Bronchial epithelial cell (primary cell): ENCODE measurements at places on chromosomes 3 and 15. TPM values are rescaled to one million over a fixed set of nuclear protein-coding genes. Genes with fewer than 3 reads are reported as not detected.

DNA sequence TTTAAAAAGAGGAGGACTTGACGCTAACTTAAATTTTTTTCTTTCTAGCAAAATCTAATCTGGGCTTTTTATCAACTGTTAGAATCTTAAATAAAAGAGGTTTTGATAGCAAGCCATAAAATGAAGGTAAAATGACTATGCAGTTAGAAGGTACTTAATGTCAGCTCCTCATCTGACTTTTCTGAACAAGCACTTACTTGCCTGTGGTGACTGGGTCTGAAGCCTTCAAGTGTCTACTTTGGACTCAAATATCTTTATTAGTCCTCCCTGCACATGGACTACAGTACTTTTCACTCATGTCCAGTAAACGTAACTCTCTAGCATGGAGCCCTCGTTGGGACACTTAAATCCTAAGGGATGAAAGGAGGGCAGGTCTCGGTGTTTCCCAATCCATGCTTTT is 135.9 kb downstream of the P2RY1 start:
- DNase-seq = peak; percentile 84

GRCh38 chr3:57065588-57065987 is 5.1 kb downstream of the SPATA12 start:
- DNase-seq = no peak

GRCh38 chr15:40877694-40878093 is 3.7 kb upstream of the RHOV start:
- no peak for DNase-seq

GRCh38 chr3:58998476-58999117 is 51.2 kb downstream of the CFAP20DC start:
- DNase-seq = peak; percentile 100

The RAB5A gene
- total RNA-seq = 43.7 and 68.7 TPM in 2 replicates

DNA sequence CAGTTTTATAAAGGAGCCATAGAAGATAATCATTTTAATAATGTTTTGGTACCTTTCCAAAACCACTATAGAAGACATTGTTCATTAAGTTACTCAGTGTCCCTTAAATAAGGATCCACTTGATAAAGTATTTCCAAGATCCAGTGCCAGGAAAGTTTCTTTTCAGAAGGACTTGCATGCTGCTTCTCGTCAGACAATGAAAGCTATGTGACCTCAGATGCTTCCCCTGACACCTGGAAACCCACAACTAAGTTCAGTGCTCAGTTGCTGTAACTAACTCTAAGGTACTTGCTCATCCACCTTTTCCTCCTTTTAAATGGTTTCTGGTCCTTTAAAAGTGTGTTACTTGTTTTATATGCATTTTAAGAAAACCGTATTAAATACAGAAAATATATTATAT is 7.3 kb downstream of the SSR3 start:
- peak; percentile 58 for DNase-seq

The NPHP3 gene
- total RNA-seq = 10.1 and 11.3 TPM in 2 replicates

- DNase-seq = no peak
Observed at GRCh38 chr3:195475614-195476013, 32.8 kb upstream of the ACAP2 start.

- no peak for DNase-seq
Observed at GRCh38 chr3:169945313-169945712, 21.3 kb upstream of the SEC62 start.

The UROC1 gene
- not detected in 2 replicates for total RNA-seq

DNA sequence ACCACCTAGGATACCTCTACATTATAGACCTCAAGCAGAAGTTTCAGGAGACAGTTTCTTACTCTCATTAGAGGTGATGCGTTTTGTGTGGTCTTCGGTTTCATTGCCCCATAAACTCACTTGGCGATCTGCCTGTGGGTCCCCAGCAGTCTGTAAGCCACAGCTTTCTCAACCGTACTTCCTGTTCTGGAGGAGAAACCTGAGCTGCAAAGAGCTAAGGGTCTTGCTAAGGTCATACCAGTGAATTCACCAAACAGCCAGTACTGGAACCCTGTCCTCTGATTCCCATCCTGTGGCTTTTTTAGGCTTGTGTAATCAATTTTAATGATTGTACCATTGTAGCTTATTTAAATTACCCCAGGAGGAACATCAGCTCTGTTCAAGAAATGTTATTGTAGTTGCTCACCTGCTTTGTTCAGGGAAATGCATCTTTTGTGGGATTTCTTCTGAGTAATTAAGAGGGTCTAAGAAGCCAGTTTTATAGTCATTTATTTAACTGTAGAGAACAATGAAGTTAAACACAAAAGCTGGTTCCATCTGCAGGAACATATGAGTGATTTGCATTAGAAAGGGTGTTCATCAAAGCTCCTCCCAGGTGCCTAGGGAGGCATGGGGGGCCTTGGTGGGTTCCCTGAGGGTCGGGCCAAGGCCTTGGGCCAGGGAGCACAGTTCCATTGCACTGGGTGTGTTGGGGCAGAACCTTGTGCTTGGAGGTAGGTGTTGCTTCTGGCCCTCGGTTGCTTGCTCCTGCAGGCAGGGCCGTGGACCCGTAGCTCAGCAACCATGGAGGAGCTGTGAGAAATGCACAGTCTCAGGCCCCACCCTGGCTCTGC is 69.6 kb downstream of the APBA2 start:
- no peak for DNase-seq

- DNase-seq = no peak
Observed at GRCh38 chr3:53100818-53101466, 29.3 kb downstream of the RFT1 start.

DNA sequence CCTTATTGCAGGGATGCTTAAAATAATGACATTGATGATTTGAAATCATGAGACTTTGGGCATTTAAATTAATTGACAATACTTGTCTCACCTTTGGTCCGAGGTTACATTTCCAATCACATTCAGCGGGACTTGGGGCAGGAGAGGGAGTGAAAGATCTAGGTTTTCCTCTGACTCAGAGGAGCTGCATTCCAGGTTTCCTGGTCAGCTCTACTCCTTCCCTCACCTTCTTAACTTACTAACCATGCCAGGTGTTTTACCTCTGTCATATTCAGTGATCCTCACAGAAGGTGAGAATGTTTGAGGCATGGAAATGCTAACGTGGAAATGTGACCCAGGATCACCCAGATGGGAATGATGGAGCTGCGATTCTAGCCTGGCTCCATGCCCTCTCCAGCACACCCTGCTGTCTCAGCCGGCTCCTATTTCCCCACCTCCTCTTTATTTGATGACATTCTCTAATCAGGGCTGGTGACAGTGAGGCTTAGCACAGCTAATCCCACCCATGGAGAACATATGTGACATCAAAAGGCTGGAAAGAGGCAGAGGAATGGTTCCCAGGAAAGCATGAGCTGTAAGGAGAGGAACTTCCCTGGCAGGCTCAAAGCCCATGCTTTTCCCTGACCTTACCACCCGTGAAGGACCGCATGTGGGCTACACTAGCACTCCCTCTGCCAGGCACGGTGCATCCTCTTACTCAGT is 38.7 kb downstream of the THSD4 start:
- DNase-seq = peak; percentile 75

DNA sequence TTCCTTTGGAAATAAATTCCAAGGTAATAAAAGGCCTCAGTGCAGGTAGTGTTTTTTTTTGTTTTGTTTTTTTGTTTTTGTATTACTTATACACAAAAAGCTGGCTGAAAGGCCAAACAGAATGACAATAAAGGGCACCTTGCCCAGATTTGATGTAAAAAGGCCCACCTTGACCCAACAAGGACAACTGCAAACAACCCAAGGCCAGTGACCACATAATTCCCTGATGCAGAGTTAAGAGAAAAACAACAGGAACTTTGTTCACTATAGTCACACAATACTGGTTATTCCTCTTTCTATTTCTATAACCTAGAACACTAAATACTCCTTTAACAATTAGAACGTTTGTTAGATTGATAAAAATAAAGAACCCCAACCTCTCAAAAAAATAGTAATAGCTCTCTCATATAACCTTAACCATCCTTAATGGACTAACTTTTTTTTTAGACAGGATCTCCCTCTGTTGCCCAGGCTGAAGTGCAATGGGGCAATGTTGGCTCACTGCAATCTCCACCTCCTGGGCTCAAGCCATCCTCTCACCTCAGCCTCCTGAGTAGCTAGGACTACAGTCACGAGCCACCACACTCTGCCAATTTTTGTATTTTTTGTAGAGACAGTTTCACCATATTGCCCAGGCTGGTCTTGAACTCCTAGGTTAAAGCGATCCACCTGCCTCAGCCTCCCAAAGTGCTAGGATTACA is 113.3 kb downstream of the MAGI1 start:
- no peak for DNase-seq

DNA sequence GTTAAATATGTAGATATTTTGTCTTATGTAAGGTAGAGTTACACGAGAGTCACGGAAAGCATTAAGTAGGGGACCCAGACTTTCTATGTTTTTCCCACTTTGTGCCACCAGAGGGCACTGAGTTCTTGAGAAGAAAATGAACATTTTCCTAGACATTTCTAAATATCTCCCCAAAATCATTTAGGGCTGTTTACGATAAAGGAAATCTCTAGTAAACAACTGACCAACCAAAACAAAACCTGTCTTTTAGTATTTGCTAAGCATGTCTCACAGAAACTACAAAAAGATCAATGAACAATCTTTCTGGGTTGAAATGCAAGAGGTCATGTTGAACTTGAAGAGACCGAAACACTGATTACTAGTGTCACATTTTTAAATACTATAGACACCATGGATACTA is 16.1 kb downstream of the POU1F1 start:
- DNase-seq = peak; percentile 65

DNA sequence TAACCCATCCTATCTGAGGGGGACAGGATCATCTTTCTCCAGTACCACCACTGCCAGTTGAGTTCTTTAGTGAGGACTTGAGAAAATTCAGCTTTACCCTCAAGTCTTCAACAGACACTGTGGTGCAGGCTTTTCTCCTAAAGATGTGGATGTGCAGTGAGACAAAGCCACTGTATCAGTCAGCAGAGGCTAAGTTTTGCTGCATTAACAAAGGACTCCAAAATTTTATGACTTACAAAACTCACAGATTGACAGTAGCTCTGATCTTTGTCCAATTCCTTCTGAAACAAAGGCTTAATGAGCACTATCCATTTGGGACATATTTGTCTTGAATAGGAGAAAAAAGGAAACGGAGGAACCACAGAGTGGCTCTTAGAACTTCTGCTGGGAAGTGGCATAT is 87.9 kb downstream of the MITF start:
- no peak for DNase-seq

The DBR1 gene
- 10.5 and 17.9 TPM in 2 replicates for total RNA-seq

The CCDC191 gene
- 1.6 and 1.9 TPM in 2 replicates for total RNA-seq

DNA sequence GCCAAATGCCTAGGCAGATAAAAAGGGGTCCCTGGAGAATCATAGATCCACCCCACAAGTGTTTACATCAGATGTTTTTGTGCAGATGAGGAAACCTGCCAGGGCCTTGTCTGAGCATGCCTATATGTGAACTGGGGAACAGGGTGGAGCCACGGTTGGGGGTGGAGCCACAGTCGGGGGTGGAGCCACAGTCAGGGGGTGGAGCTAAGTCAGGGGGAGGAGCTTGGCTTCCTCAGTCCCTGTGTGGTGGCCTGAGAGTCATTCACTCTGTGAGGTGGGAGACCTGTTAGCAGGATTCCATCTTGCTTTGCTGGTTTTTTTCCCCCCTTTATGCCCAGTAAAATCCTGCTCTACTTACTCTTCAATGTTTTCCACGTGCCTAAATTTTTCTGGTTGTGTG is 57.8 kb upstream of the TGFBR2 start:
- DNase-seq = peak; percentile 56
